NCI-H526 (cell line): ENCODE measurements at places on chromosomes 11 and 22.
A peak's percentile ranks its signal among the peaks of the same experiment; 100 is the strongest.

- DNase-seq: no peak
These were observed 46.8 kb downstream of the TBX1 start for GRCh38 chr22:19807161-19807913.

- no peak for DNase-seq
These were observed 105.1 kb downstream of the TENM4 start for GRCh38 chr11:79335681-79336080.

DNA sequence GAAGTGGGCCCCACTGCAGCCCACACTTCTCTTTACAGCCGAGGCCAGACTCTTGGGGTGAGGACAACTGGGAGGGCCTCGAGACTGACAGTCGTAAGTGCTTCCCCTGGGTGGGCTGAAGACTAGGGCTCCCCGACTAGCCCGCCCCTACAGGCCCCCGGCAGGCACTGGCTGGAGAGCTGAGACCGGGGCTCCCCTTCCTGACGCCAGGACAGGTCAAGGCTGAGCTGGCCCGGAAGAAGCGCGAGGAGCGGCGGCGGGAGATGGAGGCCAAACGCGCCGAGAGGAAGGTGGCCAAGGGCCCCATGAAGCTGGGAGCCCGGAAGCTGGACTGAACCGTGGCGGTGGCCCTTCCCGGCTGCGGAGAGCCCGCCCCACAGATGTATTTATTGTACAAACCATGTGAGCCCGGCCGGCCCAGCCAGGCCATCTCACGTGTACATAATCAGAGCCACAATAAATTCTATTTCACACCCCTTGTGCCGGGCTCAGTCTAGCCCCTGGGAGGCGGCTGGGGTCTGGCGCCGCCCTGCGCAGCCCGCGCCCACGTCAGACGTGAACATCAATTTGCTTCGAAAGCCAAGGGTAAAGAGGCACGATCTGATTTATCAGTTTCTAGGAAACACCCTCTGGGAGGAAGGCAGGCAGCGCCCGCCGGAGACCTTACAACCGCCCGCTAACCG, 13.5 kb downstream of the SCYL1 start:
- DNase-seq: no peak

- DNase-seq: no peak
These were observed 9.8 kb downstream of the SPON1 start for GRCh38 chr11:13972043-13972910.

GRCh38 chr11:83023410-83023809, 48.3 kb downstream of the RAB30 start:
- DNase-seq: no peak

DNA sequence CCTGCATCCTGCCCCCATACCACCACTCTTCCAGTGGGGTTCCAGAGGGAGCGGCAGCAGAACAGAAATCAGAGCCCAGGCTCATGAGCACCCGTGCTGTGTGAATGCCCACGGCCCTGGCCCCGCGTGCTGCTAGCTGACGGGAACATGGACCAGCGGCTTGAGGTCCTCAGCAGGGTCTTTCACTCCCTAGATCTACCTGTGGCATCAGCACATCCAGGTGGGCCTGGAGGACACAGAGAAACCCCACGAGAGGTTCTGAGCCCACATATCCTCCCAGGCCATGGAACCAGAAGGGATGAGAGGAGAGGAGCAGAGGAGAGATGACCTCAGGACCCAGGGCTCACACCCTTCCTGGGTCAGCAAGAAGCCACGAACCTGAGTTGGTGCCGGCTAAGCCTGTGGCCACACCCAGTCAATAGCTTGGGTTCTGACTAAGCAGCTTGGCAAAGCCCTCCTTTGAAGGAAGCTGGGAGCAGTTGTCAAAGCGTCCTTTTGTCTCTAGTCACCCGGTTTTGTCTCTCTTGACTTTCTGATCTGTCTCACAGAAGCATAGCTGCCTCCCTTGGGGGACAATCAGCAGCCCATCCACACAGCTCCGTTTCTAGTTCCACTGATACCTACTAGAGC, 89.3 kb upstream of the LMO1 start:
- no peak for DNase-seq

DNA sequence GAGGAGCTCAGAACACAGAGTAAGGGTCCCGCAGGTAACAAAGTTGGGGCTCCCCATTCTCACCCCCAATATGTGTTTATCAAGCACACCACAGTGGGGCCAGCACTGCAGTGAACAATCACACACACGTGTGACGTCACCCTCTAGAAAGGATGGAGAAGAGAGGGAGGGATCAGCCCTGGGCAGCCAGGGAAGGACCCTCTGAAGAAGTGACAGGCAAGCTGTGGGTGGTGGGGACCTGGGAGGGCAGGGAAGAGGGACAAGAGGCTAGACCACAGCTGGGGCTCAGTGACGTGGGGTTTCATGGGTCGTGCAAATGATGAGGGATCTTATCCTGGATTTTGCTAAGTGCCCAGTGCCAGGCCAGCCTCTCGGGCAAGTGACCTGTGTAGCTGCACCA, 28.7 kb upstream of the MYEOV start:
- DNase-seq: no peak

DNA sequence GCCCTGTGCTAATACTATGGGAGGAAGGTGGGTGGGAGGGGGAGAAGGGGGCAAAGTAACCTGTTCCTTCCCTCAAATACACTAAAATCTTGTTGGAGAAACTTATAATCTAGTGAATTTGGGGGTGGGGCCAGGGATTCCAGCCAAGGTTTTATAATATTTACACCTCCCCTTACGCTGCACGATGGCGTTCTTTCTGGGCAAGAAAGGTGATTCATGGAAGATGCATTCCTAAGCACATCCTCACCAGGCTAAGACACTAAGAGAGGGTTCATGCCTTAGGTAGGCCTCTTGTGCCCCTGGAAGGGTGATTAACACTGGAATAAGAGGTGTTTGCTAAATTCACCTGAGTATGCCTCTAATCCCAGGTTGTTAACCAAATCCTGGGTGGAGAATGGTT, 82.6 kb downstream of the BARX2 start:
- no peak for DNase-seq

DNA sequence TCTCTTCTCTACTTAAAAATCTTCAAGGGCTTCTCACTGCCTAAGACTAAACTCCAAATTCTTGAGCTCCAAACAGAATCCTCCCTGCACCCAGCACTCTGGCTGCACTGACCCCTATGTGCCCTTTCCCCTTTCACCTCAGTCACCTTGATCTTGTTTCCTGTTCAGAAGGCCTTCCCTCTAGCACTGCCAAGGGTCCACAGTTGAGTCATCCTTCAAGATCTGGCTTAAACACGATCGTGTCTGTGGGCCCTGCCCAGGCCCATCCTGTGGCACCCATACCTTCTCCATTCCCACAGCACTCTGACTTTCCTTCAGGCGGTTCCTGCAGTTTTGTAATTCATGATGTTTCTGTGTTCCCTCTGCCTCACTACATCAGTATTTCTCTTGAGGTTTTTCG, 129.2 kb downstream of the ARL14EP start:
- DNase-seq: no peak

GRCh38 chr11:29432719-29433325, 584.0 kb downstream of the KCNA4 start:
- DNase-seq: no peak

GRCh38 chr11:47107744-47108143, 68.9 kb downstream of the ARFGAP2 start:
- DNase-seq: peak; percentile 35

DNA sequence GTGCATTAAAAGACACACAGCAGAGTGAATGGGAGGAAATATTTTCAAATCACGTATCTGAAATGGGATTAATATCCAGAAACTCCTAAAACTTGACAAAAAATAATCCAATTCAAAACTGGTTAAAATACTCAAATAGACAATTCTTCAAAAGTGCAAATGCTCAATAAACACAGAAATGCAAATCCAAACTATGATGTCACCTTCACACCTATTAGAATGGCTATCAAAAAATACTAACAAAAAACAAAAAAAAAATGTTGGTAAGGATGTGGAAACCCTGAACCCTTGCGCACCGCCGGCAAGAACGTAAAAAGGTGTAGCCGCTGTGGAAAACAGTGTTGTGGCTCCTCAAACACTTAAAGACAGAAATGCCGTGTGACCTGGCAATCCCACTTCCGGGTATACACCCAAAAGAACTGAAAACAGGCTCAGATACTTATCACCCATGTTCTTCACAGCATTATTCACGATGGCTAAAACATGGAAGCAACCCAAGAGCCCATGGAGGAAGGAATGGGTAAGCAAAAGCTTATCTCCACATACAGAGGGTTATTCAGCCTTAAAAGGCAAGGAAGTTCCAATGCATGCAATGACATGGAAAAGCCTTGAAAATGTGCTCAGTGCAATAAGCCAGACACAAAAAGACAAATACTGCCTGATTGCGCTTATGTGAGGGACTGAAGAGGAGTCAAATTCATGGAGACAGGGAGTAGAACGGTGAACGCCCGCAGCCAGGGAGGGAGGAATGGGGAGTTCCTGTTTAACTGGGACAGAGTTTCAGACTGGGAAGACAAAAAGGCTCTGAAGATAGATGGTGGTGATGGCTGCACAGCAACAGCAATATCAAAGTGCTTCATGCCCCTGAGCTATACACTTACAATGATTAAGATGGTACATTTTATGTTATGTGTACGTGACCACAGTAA, 19.6 kb downstream of the BRD1 start:
- no peak for DNase-seq

- DNase-seq: no peak
These were observed 4.1 kb upstream of the SLC25A1 start for GRCh38 chr22:19182472-19183157.

DNA sequence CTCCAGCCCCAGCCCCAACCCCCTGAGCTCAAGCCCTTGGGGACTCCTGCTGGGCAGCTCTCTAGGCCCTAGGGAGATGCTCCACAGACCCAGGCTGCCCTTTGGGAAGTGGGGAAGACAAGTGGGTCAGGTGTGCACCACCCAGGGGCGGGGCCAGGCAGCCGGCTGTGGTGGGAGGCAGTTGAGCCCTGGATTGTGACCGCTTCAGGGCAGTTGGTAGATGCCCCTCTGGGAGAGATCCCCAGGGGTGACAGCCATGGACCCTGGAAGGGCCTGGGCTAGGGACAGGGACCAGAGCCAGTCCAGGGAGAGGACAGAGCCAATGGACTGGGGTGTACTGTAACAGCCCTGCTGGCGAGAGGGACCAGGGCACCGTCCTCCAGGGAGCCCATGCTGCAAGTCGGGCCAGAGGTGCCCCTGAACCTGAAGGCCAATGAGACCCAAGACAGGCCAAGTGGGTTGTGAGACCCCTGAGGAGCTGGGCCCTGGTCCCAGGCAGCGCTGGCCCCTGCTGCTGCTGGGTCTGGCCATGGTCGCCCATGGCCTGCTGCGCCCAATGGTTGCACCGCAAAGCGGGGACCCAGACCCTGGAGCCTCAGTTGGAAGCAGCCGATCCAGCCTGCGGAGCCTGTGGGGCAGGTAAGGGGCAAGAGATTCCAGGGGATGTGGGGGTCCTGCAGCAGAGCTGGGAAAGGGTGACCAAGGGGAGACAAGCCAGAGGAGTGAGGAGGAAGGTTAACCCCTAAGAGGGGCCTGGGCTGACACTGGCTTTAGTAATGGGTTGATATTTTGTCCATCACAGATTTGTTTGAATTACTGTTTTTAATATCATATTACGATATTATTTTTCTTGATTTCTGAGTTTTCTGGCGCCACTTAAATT, at the start of gene IGLL5:
IGLL5 (plus strand) TSS at position 196 of the 883 bp plus-strand sequence; CDS start at position 434, 238 bp downstream.
- no peak for DNase-seq

DNA sequence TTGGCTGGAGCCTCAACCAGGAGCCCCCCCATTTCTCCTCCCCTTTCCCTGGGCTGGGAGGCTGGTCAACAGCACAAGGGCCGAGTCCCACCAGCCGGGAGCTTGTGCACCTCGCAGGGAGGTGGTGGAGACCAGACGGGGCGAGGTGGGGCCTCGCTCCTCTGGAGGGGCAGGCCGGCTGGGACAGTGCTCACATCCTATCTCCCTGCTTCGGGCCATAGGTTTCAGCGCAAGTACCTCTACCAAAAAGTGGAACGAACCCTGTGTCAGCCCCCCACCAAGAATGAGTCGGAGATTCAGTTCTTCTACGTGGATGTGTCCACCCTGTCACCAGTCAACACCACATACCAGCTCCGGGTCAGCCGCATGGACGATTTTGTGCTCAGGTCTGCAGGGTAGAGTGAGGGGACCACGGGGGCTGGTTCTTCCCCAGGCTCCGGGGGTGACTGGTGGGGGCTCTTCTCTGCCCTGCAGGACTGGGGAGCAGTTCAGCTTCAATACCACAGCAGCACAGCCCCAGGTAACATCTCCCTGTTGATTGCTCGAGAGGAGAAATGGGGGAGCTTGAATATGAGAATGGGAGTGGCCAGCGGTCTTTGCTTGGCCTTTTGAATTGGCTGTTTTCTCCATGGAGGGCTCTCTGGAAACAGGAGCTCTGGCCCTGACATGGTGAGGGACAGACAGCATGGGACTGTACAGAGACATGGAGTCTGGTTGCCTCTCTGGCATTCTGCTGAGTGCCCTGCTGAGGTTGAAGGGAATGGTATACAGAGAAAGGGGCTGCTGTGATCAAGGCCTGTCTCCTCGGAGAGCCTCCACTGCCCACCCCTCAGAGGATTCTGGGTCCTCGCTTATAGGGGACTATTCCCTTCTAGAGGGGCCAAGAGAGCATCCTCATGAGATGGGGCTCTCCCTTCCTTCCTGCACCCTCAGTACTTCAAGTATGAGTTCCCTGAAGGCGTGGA, 3.3 kb downstream of the SIDT2 start:
- DNase-seq: no peak

GRCh38 chr11:58125469-58125868, at the start of gene OR9I1:
OR9I1 (minus strand) TSS chr11:58125530; CDS start chr11:58119444, 6,086 bp downstream.
- DNase-seq: no peak

DNA sequence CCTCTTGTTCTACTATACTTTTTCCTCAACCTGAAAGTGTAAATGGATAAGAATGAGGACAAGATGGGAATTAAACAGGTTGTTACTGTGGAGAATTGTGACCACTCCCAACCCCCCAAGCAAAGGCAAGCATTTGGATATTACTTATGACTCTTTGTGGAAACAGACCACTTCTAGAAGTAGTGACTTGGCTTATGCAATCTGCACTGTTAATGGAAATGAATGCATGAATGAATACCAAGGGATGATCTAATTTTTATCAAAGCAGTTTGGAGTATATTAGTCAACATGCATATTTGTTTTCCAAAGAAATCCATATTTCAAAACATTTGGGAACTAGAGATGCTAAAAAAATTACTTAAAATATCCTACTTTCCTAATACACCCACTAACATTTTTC, 35.3 kb downstream of the AMOTL1 start:
- DNase-seq: no peak

DNA sequence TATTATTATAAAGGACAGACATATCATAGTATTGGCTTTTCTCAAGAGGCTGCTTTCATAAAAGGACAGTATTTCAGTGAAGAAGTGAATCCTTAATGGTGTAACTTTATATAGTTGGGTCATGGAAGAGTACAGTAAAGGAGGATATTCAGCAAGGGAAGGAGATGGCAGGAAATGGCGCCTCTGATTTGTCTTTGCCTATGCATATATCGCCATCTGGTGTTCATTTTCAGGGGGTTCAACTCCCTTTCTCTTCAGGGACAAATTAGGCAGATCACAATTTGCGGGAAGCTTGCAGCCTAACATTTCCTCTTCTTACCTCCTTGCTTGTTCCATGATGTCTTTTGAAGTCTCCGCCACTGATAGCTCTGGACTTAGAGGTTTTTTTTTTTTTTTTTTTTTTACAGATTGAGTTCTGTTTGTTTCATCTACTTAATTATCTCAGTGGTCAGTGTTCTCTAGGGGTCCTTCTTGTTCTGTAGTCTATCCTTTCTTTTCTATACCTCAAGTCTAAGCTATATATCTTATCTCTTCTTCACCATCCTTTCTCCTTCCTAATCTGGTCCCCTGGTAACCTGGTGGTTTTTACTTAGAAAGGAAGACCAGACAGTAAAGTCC, 21.8 kb upstream of the RRM1 start:
- DNase-seq: peak; percentile 84
